Stimulated activated CD4-positive, alpha-beta T cell treated with anti-CD3 and anti-CD28 coated beads, Interleukin-4, amount 100 ng/mL, for 24 hours (primary cell): ENCODE measurements at places on chromosomes 2 and 18.

DNA sequence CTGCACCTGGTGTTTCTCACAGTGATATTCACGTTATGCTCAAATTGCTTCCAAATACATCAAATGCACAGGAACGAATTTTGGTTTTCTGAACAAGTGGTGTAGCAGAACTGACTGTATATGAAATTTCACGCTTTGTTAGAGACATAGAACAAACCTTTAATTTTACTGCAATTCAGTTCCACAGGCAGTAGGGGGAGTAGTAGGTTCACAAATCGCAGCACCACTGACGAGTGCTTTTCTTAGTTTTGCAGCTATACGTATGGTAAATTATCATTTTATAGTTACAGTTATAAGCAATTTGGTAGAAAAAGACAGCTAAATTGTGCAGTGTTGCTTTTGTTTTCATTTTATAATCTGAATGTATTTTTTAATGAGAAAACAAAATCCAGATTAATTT, 113.3 kb downstream of the KIAA1328 start:
- no peak for DNase-seq

DNA sequence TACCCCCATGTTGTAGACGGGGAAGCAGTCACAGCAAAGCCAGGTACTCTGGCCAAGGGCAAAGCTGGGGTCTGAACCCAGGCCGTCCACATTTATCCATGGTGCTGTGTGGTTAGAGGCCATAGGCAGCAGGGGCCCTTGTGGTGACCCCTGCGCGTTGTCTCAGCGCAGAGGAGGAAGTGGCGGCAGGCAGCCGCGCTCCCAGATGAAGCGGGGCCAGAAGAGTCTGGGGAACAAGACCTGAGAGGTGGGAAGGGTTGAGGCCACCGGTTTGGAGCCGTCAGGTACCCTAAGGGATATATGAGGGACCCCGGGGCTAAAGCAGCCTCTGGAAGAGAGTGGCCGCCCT, 770 bp downstream of the ZNF396 start:
- no peak for DNase-seq

- no peak for DNase-seq
Observed at GRCh38 chr18:45335282-45336043, 279.8 kb upstream of the SLC14A2 start.

- DNase-seq: no peak
Observed at GRCh38 chr2:19783935-19784334, 117.8 kb downstream of the TTC32 start.
